ENCODE measurements at places on chromosomes 4 and X. TPM values are rescaled to one million over a fixed set of nuclear protein-coding genes. Genes with fewer than 3 reads are reported as not detected.

DNA sequence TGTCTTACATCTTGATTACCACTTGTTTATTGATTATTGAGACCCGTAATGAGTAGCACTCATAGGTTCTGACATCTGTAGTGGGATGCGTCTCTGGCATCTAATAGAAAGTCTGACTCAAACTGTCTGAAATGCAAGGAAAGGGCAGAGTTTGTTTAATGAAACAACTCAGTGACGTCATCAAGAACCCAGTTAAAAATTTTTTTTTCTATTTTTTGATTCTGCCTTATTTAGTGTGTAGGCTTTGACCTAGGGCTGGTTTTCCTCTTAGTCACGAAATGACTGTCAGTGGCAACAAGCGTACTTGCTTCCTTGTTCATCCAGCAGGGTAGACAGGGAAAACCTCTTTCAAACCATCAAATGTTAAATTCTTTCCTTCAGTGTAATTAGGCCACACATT is 3.1 kb upstream of the CDKL5 start:
- H3K4me1 ChIP-seq: peaks cover 9% of the 10 kb centered on the region
- no peak for DNase-seq
- H3K4me3 ChIP-seq: no peak overlapping the region
- no peaks in the 10 kb centered on the region for H3K36me3 ChIP-seq
- H3K27me3 ChIP-seq: peaks cover 16% of the 10 kb centered on the region

- no peaks in the 10 kb centered on the region for H3K4me1 ChIP-seq
- no peaks in the 10 kb centered on the region for H3K36me3 ChIP-seq
- DNase-seq: peak; percentile 8
- H3K27ac ChIP-seq: no peak overlapping the region
- no peak overlapping the region for H3K4me3 ChIP-seq
These were observed 176.7 kb upstream of the FAT1 start for GRCh38 chr4:186900232-186900900.

DNA sequence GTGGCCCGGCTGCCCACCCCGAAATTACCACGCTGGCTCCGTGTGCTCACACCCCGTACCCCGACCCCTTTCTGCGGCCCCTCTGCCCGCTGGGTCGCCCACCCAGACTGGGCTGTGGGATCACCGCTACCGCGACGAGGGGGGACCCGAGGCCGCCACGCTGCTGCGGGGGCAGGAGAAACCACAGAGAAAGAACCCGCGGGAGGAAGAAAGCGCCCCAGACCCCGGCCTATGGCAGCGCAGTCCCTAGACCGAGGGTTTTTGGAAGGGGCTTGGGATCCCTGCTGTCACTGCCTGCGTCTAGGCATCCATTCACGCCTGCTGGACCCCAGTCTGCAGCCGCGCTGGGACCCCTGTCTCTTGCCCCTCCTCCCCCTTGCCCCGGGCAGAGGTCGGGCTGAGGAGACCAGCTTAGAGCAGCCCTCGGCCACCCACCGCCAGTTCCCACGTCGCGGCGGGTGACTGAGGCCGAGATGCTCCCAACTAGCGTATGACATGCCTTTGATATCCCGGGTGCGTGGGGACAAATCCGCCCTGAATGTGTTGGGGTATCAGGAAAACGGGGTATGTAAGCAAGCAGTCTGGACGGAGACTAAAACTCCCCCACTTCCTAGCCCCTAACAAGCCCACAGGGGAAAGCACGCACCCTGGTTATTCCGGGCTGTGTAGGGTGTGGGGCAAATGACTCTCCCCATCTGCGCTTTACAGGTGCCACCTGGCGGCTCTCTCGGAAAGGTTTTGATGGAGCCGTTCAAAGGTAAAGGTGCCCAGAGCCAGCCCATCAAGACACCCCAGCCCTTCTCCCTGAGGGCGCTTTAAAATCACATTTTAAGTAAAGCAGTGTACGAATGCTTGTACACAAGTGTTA is 862 bp upstream of the INPP4B start:
- no peaks in the 10 kb centered on the region for H3K36me3 ChIP-seq
- peak; percentile 92 for DNase-seq
- H3K4me1 ChIP-seq: peaks cover 18% of the 10 kb centered on the region
- H3K27ac ChIP-seq: peak overlapping the region; percentile 89

GRCh38 chr4:48254381-48255071 is 15.1 kb downstream of the TEC start:
- no peaks in the 10 kb centered on the region for H3K4me1 ChIP-seq
- H3K27me3 ChIP-seq: no peaks in the 10 kb centered on the region
- H3K36me3 ChIP-seq: no peaks in the 10 kb centered on the region
- no peak overlapping the region for H3K27ac ChIP-seq

DNA sequence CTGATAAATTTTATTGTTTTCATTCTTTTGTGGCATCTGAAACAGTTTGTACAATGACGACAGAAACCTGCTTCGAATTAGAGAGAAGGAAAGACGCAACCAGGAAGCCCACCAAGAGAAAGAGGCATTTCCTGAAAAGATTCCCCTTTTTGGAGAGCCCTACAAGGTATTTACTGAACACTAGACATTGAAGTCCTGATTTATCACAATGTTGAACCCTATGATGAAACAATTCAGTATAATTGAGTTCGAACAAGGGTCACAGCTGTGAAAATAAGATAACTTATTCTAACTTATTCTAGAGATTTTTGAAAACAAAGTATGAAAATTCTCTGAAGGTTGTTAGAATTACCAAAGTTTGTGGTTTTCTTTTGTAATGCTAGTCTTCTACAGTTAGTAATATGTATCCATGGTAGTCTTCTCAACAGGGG is 111.3 kb downstream of the AFF1 start:
- no peaks in the 10 kb centered on the region for H3K27me3 ChIP-seq
- H3K27ac ChIP-seq: no peak overlapping the region
- H3K4me1 ChIP-seq: peaks cover 36% of the 10 kb centered on the region
- no peak overlapping the region for H3K4me3 ChIP-seq

DNA sequence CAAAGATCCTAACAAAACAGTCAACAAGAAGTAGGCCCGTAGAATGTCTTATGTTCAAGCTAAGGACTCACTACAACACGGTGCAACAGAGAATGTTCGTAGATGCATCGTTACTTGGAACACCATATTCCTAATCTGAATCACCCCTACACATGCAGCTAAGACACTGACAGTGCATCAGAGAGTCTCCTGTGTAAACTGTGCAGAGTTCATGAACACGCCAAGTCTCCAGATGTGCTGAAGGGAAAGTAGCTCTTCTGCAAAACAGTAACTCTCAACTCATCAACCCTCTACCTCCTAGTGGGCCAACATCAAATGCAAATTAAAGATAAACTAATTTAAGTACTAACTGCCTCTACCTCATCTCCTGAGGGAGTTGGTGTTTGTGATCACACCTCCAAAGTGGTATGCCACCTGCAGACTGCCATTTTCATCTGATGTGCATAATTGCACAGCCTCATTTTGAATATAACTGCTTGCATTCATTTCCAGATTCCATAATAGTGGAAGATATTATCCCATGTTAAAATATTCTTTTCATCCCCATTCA is 73.5 kb downstream of the MOSPD2 start:
- H3K36me3 ChIP-seq: no peaks in the 10 kb centered on the region
- H3K4me1 ChIP-seq: no peaks in the 10 kb centered on the region
- no peak for DNase-seq
- H3K27ac ChIP-seq: no peak overlapping the region

GRCh38 chr4:52290466-52290865 is 239.4 kb downstream of the SPATA18 start:
- no peaks in the 10 kb centered on the region for H3K36me3 ChIP-seq
- DNase-seq: no peak
- no peaks in the 10 kb centered on the region for H3K4me1 ChIP-seq

- H3K4me1 ChIP-seq: peaks cover 2% of the 10 kb centered on the region
- no peaks in the 10 kb centered on the region for H3K36me3 ChIP-seq
- no peak for DNase-seq
- no peak overlapping the region for H3K27ac ChIP-seq
- no peak overlapping the region for H3K4me3 ChIP-seq
These were observed 71.6 kb downstream of the AMOT start for GRCh38 chrX:112769034-112769433.

- DNase-seq: no peak
- no peak overlapping the region for H3K27ac ChIP-seq
- no peaks in the 10 kb centered on the region for H3K36me3 ChIP-seq
- H3K27me3 ChIP-seq: no peaks in the 10 kb centered on the region
- H3K4me3 ChIP-seq: no peak overlapping the region
These were observed 1233.4 kb upstream of the ADGRL3 start for GRCh38 chr4:59966758-59967157.

DNA sequence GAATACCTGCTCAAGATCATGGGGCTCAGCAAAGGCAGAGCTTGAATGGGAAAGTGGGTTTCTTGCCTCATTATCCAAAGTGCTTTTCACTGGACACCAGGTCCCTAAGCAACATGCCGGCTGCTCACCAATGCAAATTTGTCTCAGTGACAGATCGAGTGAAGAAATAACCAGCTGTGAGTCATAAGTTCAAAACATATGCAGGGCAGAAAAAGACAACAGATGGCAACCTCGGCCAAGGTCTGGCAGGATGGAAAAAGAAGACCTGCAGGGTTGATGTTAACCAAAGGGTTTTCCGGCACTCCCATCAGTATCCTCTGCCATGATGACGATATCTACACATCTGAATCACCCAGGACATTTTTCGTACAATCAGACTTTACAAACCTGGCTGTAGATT is 124.1 kb downstream of the AFAP1 start:
- no peak overlapping the region for H3K27ac ChIP-seq
- H3K27me3 ChIP-seq: no peaks in the 10 kb centered on the region
- H3K36me3 ChIP-seq: peaks cover 30% of the 10 kb centered on the region
- no peak for DNase-seq
- peaks cover 4% of the 10 kb centered on the region for H3K4me1 ChIP-seq

- H3K4me3 ChIP-seq: no peak overlapping the region
- H3K27ac ChIP-seq: no peak overlapping the region
- H3K27me3 ChIP-seq: no peaks in the 10 kb centered on the region
- no peaks in the 10 kb centered on the region for H3K4me1 ChIP-seq
- no peaks in the 10 kb centered on the region for H3K36me3 ChIP-seq
- no peak for DNase-seq
These were observed 409.2 kb downstream of the TLL1 start for GRCh38 chr4:166282081-166282770.

- peaks cover 42% of the 10 kb centered on the region for H3K4me1 ChIP-seq
- H3K36me3 ChIP-seq: peaks cover 38% of the 10 kb centered on the region
- peak; percentile 75 for DNase-seq
These were observed 24.9 kb downstream of the SH3BP2 start for GRCh38 chr4:2817701-2818350.

DNA sequence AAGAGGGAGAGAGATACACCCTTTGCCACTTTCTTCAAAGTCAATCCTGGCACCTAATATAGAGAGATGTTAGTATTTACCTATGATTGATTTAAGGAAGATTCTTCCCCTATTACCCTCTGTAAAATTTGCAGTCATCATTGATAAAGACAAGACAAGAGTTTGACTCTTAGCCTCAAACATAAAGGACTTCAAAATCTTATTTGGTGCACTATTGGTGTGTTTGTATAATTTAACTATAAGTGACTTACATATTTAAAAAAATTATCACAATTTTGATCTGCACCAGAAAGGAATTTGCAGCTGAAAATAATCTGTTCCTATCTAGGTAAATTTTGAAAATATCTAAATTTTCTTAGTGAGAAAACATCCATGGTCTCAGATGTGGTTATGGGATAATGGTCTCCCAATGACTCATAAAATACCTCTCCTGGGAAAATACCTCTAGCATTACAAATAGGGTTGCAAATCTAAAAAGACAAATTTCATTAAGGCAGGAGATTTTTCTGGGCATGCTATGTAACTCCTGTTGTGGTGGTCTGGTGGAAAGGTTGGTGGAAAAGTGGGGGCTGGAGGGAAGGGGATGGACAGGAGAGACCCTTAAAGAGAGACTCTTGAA is 173.6 kb upstream of the MED14 start:
- DNase-seq: no peak
- H3K4me1 ChIP-seq: no peaks in the 10 kb centered on the region
- no peak overlapping the region for H3K27ac ChIP-seq
- no peaks in the 10 kb centered on the region for H3K27me3 ChIP-seq

DNA sequence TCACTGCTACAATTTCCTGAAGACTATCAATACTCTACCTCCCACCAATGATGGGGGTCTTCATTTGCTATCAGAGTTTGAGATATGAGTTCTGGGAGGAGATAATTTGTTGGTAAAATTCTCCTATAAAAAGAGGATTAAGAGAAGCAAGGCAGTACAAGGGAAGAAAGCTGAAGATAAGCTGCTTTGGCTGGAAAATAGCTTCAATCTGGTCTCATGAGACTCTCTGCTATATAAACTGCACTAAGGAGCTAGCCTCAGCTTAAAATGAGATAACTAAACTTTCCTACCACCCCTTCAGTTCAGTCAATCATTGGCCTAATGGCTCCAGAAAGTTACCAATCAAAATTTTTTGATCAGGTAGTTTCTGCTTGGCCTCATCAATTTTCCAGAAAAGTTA is 2105.0 kb downstream of the ARAP2 start:
- no peaks in the 10 kb centered on the region for H3K4me1 ChIP-seq
- no peak for DNase-seq
- H3K27ac ChIP-seq: no peak overlapping the region
- H3K27me3 ChIP-seq: no peaks in the 10 kb centered on the region
- H3K36me3 ChIP-seq: no peaks in the 10 kb centered on the region
- H3K4me3 ChIP-seq: no peak overlapping the region

GRCh38 chr4:70895405-70895804 is 6.8 kb upstream of the MOB1B start:
- no peak overlapping the region for H3K27ac ChIP-seq
- H3K27me3 ChIP-seq: no peaks in the 10 kb centered on the region
- no peak for DNase-seq
- H3K4me1 ChIP-seq: no peaks in the 10 kb centered on the region
- H3K36me3 ChIP-seq: no peaks in the 10 kb centered on the region

DNA sequence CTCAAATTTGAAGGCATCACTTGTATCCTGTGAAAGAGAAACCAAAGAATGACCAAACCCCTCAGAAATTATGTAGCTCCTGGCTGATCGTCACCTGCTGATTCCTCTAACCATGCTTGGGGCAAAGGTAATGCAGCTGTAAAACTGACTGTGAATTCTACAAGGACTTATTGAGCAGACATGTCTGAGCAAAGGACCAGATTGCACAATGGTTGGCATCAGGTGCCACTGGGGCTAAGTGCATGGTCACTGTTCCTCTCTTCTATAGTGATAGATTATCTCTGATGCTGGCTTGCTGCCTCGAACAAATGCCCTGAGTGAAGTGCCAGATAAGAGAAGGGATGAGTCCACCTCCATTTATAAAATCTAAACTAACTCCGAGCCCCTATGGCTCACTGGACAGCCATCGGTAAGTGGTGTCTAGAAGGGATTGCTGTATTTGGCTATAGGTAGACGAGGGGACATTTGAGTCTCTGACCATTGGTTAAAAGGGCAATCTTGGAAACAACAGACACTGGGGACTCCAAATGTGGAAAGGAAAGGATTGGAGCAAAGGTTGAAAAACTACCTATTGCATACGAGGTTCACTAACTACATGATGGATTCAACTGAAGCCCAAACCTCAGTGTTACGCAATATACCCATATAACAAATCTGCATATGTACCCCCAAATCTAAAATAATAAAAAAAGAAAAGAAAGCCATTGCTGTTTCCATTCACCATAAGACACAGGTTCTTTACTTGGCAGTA is 110.7 kb upstream of the IGSF1 start:
- H3K4me1 ChIP-seq: no peaks in the 10 kb centered on the region
- no peaks in the 10 kb centered on the region for H3K36me3 ChIP-seq
- no peak for DNase-seq
- no peak overlapping the region for H3K4me3 ChIP-seq

The NALF2 gene
- total RNA-seq: 0.88 TPM

The SLC10A6 gene
- not detected for total RNA-seq

The CLGN gene
- total RNA-seq: not detected

The SMIM10L2A gene
- 1.2 TPM for total RNA-seq

The CPLX1 gene
- total RNA-seq: 1.0 TPM

The NXF2 gene
- total RNA-seq: not detected

The ENPEP gene
- total RNA-seq: 0.36 TPM
